Inflammatory macrophage treated with lipopolysaccharide for 4 hours (primary cell): ENCODE measurements at places on chromosomes 1 and 21.

DNA sequence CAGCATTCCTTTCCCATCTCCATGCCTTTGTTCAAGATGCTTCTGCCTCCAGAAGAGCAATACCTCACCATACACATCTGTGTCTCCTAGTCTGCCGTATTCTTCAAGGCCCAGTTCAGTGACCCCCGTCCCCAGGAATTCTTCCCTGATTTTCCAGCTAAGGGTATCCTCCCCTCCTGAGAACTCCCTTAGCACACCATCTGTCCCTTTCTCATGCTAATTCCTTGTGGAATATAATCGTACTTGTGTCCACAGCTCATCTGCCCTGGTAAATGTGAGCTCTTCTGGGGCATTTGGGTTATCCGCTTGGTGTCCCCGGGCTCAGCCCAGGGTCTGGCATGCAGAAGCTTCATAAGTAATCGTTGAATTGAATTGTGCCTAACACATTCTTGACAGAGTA lies 40.9 kb downstream of the BEND5 start:
- no peak for DNase-seq

GRCh38 chr1:220044678-220045355 lies 1.5 kb downstream of the EPRS1 start:
- DNase-seq, result peak; percentile 57

DNA sequence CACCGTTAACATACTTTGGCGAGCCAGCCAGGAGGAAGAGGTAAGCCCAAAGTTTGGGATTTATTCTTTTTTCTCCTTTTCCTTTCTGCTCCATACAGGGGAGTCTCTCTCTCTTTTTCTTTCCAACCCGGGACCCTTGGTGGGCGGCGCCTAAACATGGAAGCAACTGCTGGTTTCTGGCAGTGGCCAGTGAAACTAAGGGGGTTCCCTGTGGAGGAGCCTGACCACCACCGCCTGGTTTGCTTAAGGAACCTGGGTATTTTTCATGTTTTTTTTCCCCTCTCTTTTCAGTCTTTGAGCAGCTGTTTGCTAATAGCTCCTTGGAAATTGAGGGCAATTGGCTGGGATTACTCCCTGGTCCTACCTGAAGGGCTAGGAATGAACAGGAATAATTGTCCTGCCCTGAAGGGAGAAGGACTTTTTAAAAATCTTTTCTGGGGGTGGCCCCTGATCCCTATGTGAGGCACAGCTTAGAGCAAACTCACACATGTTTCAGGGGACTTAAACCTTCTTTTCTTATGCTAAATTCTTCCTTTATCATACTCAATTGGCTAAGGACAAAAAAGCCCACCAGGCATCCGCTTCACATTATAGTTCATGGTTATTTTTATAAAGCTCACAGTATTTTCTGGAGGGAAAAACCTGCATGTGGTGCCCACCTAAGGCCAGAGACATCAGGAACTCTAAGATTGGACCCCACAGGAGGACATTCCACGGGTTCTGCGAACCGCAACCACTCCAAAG lies 61.3 kb upstream of the PLD5 start:
- no peak for DNase-seq

DNA sequence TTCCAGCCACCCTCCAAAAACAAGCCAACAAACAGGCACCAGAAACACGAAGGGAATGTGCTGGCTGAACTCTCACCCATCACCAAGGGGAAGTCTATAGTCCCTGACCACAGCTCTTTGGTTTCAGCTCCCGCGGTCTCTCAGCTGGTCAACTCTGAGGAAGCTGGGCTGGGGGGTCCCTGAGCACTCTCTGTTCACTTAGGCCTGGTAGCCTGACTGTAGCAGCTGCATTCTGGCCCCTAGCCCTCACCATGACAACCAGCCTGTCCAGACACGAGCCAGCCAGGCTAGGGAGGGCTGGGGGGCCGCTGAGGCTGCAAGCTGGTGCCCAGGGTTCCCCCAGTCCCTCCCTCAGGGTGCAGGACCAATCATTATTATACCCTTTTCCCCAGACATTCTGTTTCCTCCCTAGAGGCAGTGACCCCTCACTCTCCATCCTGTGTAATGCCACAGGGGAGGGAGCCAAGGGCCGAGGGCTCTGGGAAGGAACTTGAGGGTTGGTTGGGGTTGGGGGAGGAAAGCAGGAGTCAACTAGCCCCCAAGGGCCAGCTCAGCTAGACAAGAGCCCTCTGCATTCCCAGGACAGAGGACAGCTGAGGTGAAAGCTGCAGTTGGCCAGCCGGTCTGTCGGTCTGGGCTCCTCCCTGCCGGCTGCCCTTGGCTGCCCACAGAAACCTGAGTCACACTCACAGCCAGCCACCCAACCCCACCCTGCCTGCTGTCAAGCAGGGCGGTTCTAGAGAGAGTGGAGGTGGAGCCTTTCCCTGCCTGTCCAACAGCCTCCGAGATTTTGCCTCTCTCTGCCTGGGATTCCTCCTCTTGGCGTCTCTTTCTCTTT lies 1.2 kb upstream of the TRAPPC3 start:
- DNase-seq, result peak; percentile 95

GRCh38 chr1:16028237-16029002 lies 6.6 kb downstream of the CLCNKA start:
- DNase-seq, result no peak

GRCh38 chr1:47189844-47190508 lies at the start of gene PDZK1IP1:
TSS of gene PDZK1IP1 (minus strand) at chr1:47190036. CDS start at chr1:47189932, 104 bp downstream.
- DNase-seq, result peak; percentile 55

DNA sequence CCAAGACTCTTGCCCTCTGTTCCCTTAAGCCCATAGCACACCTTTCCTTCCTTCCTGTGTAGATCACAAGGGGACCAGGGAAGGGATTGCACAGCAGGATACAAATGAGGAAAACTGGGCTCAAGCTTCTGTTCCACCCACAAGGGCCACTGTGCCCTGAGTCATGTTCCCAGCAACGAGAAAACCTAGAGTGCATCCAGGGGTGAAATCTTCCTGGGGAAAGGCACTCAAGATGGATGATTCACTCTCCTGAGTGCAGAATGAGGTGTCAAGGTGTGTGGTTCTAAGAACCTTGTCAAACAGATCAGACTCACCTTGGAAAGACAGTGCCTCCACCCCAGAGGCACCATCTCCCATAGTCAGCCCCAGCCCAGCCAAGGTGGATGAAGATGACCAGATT lies 40.7 kb upstream of the EYA3 start:
- DNase-seq, result no peak

- peak; percentile 72 for DNase-seq
Observed at GRCh38 chr1:110615548-110616130, 9.5 kb upstream of the KCNA2 start.

- DNase-seq, result no peak
Observed at GRCh38 chr1:98821379-98821778, 159.9 kb downstream of the SNX7 start.

GRCh38 chr1:180842491-180843275 lies 70.0 kb upstream of the KIAA1614 start:
- no peak for DNase-seq

DNA sequence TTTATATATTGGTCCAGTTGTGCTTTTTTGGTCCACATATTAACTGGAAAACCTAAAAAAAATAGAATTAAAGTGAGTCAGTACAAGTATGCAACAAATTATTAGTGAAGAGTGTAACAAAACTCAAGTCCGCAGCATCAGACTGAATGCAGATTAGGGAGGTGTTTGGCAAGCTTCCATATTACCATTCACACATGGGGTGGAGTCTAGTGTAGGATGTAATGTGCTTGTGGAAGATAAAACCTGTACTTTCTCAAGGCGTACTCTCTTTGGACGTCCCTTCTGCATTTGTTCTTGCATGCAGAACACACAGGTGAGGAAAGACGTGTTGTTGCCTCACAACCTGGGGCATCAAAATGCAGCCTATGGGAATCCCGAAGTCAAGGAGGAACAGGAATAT lies 668.7 kb downstream of the MRPL39 start:
- no peak for DNase-seq

- DNase-seq, result no peak
Observed at GRCh38 chr1:80003250-80003649, 996.7 kb upstream of the ADGRL4 start.

DNA sequence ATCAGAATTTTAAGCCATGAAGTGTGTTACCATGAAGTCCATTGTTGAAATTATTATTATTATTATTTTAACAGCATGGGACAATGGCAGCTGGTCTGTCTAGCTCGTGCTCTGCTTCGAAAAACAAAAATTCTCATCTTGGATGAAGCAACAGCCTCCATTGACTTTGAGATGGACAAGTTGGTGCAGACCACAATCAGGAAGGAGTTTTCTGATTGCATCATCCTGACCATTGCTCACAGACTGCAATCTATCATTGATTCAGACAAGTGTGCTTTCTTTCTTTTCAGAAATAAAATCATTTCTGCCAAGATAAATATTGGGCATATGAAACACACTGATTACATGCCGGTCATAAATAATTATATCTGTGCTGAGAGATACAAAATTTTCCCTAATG lies 21.0 kb downstream of the HSPA13 start:
- DNase-seq, result peak; percentile 75

GRCh38 chr1:24925963-24926362 lies 4.1 kb downstream of the RUNX3 start:
- DNase-seq, result no peak

GRCh38 chr1:63557365-63557987 lies 34.2 kb downstream of the EFCAB7 start:
- peak; percentile 41 for DNase-seq

- DNase-seq, result no peak
Observed at GRCh38 chr1:180930687-180931086, 18.0 kb downstream of the KIAA1614 start.

GRCh38 chr1:23559985-23560741 lies 862 bp upstream of the ID3 start:
- peak; percentile 62 for DNase-seq

DNA sequence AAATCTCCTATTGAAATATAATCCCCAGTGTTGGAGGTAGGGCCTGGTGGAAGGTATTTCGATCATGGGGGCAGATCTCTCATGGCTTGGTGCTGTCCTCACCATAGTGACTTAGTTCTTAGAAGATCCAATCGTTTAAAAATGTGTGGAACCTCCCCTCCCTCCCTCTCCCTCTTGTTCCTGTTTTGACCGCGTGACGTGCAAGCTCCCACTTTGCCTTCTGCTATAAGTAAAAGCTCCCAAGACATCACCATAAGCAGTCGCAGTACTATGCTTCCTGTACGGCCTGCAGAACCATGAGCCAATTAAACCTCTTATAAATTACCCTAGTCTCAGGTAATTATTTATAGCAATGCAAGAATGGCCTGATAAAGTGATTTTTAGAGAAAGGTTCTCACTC lies 10.9 kb upstream of the RGS2 start:
- peak; percentile 30 for DNase-seq

DNA sequence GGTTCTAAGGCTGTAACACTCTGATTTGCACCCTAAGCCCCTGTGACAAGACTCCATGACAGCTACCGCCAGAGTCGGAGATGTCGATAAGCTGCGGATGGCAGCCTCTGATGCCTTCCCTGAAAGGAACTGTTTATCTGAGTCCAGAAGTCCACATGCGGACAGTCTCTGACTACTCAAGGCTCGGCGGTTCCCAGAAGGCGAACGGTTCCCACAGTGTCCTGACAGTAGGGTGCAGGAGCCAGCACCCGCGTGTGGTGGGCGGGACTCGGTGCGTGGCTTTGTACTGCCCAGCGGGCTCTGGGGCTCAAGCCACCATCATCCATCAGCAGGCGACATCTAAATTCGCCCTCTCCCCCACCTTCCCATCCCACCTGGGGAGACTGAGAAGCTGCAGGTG lies 30.7 kb downstream of the LRP8 start:
- DNase-seq, result no peak

- no peak for DNase-seq
Observed at GRCh38 chr1:22264464-22265341, 121.8 kb upstream of the WNT4 start.

- no peak for DNase-seq
Observed at GRCh38 chr21:42614396-42614795, 39.0 kb upstream of the PDE9A start.

GRCh38 chr21:34004974-34005373 lies 68.4 kb upstream of the MRPS6 start:
- DNase-seq, result no peak

DNA sequence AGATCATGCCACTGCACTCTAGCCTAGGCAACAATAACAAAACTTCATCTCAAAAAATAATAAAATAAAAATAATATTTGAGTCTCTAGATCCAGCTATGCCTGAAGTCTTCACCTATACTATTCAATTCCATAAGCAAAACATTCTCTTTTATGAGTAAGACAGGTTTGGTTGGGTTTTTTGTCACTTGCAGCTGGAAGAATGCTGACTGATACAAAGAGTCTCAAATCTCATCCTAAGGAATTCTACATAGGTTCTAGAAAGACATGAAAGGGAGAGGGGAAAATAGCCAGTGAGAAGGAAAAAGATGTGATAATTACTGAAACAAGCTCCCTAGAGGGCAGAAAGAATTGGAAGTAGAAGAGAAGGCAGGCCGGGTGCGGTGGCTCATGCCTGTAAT lies 30.4 kb upstream of the MED18 start:
- no peak for DNase-seq

- no peak for DNase-seq
Observed at GRCh38 chr21:31395791-31396190, 51.7 kb upstream of the TIAM1 start.

- DNase-seq, result no peak
Observed at GRCh38 chr1:239388578-239388977, 2.2 kb downstream of the CHRM3 start.

- DNase-seq, result no peak
Observed at GRCh38 chr1:15764269-15764764, 5.7 kb downstream of the FBLIM1 start.

- DNase-seq, result no peak
Observed at GRCh38 chr21:43362915-43363314, 64.0 kb downstream of the SIK1 start.

DNA sequence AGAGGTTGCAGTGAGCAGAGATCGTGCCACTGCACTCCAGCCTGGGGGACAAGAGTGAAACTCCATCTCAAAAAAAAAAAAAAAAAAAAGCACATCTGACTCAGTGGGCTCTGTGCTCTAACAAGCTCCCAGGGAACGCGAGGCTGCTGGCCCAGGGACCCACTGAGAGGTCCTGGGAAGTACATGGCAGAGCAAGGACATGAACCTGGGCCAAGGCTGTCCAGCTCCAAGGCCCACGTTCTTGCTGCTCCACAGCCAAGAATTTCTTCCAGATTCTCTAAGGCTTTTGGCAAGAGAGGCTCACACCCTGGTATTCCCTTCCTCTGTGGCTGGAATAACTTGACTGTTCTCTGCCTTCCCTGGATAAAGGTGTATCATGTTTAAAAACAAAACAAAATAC lies 15.4 kb upstream of the AGTRAP start:
- DNase-seq, result no peak

- no peak for DNase-seq
Observed at GRCh38 chr1:61743716-61744580, 1.7 kb downstream of the PATJ start.
